T1000 (cell line): ENCODE measurements at places on chromosomes 11 and 22.

DNA sequence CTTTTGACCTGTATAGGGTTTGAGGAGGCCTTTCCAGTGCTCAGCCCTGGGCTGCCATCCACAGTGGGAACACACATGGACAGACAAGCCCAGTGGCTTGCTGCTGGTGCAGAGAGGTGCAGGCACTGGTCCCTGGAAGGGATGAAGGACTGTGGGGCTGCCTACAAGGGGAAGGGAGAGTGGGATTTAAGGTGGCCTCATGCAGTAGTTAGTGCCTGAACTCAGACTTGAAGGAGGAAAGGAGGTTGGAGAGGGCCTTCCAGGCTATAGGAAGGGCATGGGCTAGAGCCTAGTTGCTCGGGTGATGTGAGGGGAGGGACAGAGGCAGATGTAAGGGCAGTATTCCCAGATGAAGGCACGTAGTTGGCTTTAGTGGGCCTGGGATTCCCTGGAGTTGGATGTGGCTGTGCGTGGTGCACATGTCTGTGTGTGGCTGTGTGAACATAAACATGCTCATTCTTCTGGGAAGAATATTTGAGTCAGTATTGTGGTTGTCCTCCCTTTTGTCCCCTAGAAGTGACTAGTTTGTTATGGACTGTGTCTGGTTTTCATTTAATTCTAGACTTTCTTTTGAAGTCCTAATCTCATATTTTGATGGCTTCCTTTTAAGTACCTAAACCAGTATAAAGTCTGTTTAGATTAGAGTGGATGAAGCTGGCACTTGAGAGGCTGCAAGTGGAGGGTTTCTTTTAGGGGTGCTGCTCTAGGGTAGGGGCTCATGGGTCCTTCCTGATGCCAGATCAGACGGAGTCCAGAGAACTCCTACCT, 18.4 kb downstream of the YDJC start:
- DNase-seq = no peak

- no peak for DNase-seq
These were observed 337.8 kb downstream of the MIAT start for GRCh38 chr22:26995235-26995634.

- no peak for DNase-seq
These were observed 237.3 kb downstream of the LARGE1 start for GRCh38 chr22:33682927-33683326.

- DNase-seq = no peak
These were observed 7.4 kb upstream of the BIRC3 start for GRCh38 chr11:102309621-102310541.

- DNase-seq = no peak
These were observed 68.2 kb downstream of the EMSY start for GRCh38 chr11:76512851-76513653.

GRCh38 chr11:65502555-65503367, 3.9 kb downstream of the MALAT1 start:
- no peak for DNase-seq

GRCh38 chr11:83933008-83933407, 646.8 kb upstream of the CCDC90B start:
- DNase-seq = no peak

DNA sequence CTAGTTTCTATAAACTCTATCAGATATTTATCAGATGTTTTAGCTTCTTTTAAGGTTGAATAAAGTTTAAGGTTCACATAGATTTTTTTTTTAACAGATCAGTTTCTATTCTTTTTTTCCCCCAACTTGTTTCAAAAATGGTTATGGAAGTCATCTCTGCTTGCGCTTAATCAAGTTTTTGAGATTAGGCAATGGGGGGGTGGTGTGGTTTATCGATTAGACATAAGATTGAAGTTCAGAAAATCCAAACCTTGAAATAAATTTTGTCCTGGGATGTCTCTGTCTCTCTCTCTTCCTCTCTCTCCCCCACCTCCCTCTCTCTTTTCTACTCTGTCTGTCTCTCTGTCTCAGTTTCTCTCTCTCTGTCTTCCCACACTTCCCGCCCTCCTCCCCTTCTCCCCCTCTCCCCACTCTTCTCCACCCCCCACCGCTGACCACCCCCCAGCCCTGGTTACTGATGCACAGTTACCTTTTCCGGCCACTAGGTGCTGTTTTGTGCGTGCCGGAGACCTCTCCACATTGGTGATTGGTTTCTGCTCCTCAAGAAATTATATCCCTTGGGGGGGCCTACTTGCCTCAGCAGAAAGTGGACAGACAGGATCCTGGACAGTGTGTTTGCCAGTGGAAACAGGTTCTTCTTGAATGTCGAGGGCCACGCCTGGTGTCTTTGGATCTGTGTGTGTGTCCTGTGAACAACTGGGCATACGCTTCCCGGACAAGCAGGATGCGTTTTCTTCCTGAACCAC, 29.7 kb upstream of the ANO1 start:
- DNase-seq = no peak

GRCh38 chr11:121141066-121141465, 40.0 kb downstream of the TECTA start:
- DNase-seq = no peak

DNA sequence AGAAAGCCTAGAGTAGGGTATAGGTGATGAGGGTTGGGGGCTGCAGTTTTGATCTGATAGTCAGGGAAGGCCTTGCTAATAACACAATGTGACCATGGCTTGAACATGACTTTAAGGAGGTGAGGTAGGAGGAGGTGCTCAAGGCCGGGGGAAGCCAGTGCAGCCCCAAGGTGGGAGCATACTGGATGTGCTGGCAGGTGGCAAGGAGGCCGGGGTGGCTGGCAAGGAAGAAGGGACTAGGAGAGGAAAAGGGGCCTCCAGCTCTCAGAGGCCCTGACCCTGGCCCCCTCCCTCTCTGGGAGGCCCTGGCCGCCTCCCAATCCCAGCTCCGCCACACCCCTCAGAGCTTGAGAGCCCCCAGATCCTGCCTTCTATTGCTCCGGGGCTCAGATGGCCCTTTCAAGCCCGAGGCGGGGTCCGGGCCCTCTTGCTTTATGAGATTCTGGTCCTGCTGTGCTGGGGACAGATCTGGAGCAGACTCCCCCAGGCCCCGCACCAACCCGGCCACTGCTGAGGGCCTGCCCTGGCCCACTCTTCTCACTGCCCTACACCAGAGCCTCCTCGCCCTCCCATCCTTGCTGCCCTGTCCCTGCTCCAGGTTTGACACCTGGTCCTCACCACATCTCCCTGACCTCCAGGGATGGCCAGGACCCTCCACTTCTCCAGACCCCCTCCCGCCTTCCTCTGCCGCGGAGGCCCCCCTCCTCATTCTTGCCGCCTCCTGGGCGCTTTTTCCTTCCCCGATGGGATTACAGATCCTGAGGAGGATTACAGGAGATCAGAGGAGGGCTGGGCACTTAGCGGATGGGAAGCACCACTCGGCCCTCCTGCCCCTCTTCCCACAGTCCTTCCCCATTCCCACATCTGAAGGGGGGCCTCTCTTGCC, 1.8 kb downstream of the PITPNM1 start:
- DNase-seq = no peak

GRCh38 chr11:102406099-102406498, 46.5 kb downstream of the TMEM123 start:
- DNase-seq = no peak

- DNase-seq = no peak
These were observed 684.0 kb downstream of the NELL1 start for GRCh38 chr11:21353425-21353824.

- DNase-seq = no peak
These were observed 5.7 kb downstream of the PPARA start for GRCh38 chr22:46156031-46156430.

- no peak for DNase-seq
These were observed 389.5 kb upstream of the FAT3 start for GRCh38 chr11:91835051-91835560.

DNA sequence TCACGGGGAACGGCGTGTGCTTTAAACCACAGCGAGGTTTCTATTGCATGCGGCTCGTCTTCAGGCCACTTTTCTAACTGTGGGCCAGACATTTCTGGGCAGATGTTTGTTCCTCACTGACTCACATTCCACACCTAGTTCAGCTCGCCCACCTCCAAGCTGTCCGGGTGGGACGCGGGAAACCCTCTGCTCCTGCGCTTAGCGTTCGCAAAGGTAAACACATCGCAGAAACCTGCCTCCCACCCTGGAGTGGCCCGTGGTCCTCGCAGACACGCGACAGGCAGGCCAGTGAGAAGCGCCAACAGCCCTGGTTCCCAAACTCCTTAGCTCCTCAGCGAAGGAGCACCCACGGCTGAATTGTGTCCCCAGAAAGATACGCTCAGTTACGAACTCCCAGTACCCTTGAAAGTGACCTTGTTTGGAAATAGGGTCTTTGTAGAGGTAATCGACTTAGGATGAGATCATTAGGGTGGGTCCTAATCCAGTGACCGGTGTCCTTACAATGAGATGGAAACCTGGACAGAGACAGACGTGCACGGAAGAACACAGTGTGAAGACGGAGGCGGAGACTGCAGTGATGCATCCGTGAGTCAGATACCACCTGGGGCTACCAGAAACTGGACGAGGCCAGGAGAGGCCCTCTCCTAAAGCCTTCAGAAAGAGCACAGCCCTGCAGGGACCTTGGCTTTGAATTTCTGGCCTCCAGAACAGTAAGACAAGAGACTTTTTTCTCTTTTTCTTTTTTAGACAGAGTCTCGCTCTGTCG, 82.7 kb downstream of the CELSR1 start:
- DNase-seq = no peak

DNA sequence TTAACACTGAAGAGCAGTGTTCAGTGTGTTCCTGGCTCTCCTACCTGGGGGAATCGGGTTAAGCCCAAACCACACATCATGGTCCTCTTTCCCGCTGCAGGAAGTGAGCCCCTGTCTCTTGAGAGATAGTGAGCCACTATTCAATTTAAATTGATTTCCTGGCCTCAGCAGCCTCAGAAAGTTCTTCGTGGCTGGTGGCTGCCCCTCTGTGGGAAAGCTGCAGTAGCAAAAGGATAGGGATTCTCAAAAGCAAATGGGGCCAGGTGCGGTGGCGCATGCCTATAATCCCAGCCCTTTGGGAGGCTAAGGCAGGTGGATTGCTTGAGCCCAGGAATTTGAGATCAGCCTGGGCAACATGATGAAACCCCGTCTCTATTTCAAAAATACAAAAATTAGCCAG, 49.1 kb upstream of the CD5 start:
- DNase-seq = no peak
